ENCODE measurements at places on chromosomes 1 and 21.

DNA sequence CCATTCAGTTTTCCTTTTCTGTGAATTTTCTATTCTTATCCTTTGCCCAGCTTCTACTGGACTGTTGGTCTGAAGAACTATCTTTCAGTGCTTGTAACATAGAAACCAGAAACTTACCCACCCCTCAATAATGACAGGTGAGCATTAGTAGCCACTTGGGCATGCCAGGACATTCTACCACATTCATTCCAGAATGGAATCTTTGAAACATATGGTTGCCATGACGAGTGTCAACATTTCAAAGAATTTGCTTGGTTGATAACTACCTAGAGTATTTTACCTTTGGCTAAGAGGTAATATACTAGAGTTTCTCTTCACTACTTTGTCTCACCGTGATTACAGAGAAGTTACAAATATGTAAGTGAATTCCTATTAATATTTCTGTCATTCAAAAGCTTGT, at the start of gene MROH9:
Gene MROH9, plus strand, starts transcription at position 304 of the 400 bp plus-strand sequence. CDS start 10,023 bp downstream, outside the sequence.
- DNase-seq: no peak

- no peak for DNase-seq
Measured at GRCh38 chr21:43733529-43734071, 14.7 kb downstream of the PDXK start.

GRCh38 chr1:59997479-59998115, 71.0 kb upstream of the CYP2J2 start:
- DNase-seq: no peak

DNA sequence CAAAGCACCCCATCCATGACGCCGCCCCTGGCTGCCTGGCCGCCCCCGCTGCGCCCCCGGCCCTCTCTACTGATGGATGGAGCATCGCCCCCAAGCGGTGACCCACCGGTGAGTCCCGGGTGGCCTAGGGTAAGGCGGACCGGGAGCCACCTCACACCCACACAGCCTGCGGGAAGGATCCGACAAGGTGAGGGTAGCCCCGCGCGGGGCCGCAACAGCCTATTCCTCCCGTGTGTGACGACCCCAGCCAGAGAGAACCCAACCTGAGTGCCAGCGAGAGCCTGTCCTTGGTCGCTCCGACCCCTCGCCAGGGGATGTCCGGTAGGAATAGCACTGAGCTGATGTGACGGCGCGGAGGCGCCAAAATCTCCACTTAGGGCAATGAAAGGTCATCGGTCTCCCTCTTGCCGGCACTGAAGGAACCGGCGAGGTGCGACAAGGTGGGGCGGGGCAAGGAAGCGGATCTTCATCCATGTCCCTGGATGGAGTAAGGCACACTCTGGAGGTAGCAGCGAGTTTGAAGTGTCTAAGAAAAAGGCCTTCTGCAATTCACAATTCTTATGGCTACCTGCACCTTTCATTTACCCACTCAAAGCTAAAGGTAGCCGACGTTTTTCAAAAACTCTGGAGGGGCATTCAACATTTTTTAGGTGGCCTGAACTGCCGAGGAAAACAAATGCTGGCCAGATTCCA, 19.7 kb upstream of the CHIA start:
- DNase-seq: no peak

DNA sequence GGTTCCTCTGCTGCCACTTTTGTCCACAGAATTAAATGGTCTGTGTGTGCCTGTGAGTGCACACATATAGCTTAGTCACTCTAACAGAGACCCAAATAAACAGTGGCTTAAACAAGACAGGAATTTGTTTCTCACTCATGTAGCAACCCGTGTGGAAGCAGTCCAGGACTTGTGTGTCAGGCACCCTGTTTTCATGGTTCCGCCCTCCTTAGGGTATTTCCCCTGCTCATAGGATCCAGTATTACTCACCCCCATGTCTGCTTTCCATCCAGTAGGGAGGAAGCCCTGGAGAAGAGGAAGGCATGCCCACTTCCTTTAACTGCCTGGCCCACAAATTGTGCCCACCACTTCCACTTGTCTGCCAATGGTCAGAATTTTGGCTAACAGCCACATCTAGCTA, 41.3 kb upstream of the TACSTD2 start:
- no peak for DNase-seq

- DNase-seq: no peak
Measured at GRCh38 chr1:28326984-28327383, 1.9 kb upstream of the MED18 start.

DNA sequence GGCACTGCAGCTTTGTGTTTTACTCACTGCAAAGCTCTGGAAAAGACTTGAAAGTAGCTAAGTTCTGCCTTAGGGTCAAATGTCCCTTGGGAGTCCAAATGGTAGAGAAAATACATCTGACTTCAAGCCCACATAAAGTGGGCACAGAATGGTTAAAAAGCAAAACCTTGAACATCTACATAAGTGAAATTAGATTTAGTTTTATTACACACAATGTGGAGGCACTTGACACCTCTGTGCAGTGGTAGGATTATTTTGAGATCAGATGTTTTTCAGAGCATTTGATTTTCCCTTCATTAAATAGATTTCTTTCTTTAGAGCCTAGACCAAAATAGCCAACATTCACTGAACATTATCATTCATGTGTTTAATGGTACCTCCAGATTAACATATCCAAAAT, 11.2 kb upstream of the FCRL3 start:
- no peak for DNase-seq

DNA sequence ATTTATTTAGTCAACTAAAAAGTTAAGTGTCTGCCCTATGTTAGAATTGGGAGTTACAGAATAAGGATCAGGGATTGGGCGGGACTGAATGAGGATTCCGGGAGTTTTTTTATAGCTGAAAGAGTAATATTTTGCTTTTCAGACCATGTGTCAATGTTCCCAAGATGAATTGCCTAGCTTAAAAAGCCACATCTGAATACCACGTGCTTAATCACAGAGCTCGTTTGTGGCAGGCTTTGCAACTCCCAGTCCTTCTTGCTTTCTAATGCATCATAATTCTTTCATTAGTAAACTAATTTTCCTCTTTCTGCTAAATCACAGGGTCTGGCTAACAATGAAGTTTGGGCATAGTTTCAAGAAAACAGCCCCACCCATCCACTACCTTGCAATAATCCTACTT, 4.2 kb upstream of the BCL10 start:
- DNase-seq: no peak

DNA sequence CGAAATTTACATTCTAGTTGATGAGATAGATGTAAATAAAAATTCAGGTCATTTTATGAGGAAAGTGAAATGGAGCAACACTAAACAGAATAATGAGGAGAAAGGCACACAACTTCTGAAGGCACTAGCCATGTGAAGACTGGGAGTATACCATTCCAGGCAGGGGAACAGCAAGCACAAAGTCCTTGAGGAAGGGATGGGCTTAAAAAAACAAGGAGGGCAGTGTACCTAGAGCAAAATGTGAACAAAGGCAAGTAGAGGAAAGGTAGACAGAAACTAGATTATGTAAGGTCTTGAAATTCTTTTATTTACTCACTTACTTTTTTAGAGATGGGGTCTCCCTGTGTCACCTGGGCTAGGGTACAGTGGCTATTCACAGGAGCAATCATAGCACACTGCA, 54.1 kb upstream of the LRIG2 start:
- DNase-seq: no peak

GRCh38 chr1:188364927-188365449, 1536.2 kb downstream of the PLA2G4A start:
- no peak for DNase-seq

GRCh38 chr1:96559707-96560596, 161.6 kb upstream of the PTBP2 start:
- DNase-seq: no peak

DNA sequence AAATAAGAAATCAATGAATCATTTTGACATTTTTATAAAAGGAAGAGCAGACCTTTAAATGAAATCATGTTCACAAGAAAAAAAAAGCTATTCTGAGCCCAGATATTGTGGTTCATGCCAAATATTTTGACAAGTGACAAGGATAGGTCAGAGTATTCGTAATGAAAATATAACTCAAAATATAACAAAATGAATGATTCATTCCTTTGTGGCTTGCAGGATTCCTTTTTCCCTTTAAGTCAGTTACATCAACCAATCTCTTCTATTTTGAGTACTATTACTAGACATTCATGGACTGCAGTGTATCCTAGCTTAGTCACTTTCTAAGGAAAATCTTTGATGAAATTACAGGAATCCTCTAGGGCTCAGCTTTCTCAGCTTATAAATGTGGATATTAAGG, 188.7 kb downstream of the COL11A1 start:
- no peak for DNase-seq

DNA sequence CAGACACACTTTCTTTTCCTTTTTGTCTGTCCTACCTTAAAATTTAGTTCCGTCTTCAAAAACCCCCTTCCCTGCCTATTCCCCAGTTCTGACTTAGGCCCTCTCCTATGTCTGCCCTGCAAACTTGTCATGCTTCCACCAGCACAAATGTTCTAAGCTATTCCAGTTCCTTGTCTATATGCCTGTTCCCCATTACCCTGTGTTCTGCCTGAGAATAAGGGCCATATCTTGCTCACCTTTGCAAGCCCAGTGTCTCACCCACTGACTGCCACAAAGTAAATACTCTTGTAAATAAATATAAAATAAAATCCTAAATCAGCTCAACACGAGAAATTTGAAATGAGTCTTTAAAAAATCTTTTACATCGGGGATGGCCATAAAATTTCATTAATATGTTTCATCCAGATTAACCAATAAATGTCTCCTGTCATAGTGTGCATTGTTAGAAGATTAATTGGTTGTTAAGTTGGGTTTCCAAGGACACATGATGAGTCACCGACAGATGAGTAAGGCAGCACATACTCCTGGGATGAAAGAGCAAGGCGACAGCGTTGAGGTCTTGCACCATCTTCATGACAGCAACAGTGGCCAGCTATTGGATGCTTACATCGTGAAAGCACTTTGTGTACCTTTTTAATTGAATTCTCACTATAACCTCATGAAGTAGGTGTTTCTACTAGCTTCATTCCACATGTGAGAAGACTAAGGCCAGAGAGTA, 92.6 kb upstream of the NGF start:
- DNase-seq: peak; percentile 38

GRCh38 chr1:21318714-21319159, 28.5 kb upstream of the ECE1 start:
- no peak for DNase-seq

GRCh38 chr1:26153966-26154532, 4.8 kb upstream of the FAM110D start:
- DNase-seq: no peak

DNA sequence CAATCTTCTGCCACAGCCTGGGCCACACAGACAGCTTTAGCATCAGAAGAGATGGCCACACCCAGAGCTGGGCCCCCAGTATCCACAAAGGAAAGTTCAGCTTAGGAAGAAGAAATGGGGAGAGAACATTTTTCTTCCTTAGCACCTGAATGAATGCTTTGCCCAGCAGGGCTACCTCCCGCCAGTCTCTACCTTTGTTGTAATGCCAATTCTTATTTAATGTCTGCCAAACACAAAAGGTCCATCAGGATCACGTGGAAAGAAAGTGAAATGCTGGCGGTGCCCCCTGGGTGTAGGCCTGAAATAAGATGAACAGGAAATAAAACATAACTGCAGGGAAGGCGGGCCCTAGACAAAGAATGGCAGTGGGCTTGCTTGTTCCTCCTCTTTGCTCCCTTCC, 125.6 kb downstream of the CACNA1E start:
- no peak for DNase-seq

- DNase-seq: no peak
Measured at GRCh38 chr1:117147856-117148588, 26.5 kb upstream of the TRIM45 start.

DNA sequence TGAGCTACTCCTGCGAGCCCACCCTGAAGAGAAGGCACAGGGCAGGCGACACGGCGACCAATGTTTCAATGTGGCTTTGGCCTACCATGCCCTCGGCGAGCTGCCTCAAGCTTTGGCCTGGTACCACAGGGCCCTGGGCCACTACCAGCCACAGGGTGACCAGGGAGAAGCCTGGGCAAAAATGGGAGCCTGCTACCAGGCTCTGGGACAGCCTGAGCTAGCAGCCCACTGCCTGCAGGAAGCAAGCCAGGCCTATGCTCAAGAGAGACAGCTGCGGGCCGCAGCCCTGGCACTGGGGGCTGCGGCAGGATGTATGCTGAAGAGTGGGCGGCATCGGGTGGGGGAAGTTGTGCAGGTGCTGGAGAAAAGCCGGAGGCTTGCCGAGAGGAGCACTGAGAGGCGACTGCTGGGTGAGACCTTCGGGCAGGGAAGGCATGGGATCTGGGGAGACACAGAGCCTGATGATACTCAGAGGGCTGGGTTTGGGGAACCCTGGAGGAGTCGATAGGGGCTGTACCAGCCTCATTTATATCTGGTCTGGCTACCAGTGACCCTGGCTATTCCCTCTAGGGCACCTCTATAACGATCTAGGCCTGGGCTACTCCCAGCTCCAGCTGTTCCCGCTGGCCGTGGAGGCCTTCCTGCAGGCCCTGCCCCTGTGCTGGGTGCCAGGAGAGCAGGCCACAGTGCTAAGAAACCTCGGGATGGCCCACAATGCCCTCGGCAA, 2.3 kb downstream of the TTC24 start:
- DNase-seq: no peak

DNA sequence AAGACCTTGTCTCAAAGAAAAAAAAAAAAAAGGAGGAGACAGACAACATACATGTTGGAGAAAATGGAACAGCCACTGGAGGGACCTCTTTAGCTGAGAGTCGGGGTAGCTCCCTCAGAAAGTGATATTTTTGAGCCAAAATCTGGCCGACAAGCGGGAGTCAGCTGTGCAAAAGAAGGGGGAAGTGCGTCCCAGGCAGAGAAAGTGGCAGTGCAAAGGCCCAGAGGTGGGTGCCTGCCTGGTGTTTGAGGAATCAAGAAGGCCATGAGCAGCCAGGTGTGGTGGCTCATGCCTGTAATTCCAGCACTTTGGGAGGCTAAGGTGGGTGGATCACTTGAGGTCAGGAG, 6.1 kb upstream of the CROCC start:
- DNase-seq: no peak

DNA sequence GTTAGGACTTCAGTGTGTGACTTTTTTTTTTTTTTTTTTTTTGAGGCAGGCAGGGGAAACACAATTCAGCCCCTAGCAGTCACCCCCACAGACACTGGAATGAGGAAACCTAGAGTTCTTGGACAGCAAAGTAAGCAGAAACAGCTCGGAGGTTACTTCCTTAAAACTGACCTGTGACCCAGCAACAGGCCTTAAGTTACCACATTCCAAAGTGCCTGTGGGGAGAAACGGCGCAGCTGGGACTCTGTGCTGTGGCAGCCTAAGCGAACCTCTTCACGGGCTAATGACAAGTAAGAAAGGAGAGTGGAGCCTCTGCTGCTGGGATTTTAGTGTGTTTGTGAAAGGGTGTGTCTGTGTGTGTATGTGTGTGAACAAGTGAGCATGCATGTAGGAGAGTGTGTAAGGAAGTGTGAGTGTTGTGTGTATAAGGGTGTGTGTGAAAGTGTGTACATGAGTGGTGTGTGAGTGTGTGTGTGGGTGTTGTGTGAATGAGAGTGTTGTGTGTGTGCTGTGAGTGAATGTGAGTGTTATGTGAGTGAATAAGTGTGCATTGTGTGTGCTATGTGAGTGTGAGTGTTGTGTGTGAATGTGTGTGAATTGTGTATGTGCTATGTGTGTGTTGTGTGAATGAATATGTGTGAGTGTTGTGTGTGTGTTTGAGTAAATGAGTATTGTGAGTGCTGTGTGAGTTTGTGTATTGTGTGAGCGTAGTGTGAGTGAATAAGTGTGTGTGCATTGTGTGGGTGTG, 180.8 kb downstream of the BRINP2 start:
- no peak for DNase-seq

Measured in NCI-H1436 treated with DMSO at 0.1 percent for 48 hours (cell line).